Right renal pelvis (tissue), 4 donors: ENCODE measurements at places on chromosomes 12 and 14. TPM values are rescaled to one million over a fixed set of nuclear protein-coding genes. Genes with fewer than 3 reads are reported as not detected.

OR11H12 gene
- polyA plus RNA-seq, result not detected

ESR2 gene
- polyA plus RNA-seq, result 0.84 TPM

NOXRED1 gene
- 1.6 TPM for polyA plus RNA-seq

KLRD1 gene
- 0.22 TPM for polyA plus RNA-seq

CCDC38 gene
- polyA plus RNA-seq, result 0.49 TPM

MARS1 gene
- 107 TPM for polyA plus RNA-seq

NFATC4 gene
- 61.6 TPM for polyA plus RNA-seq

ERBB3 gene
- 92.9 TPM for polyA plus RNA-seq

SRRM4 gene
- 0.10 TPM for polyA plus RNA-seq

OASL gene
- 0.21 TPM for polyA plus RNA-seq

FAM181A gene
- polyA plus RNA-seq, result not detected

DPF3 gene
- polyA plus RNA-seq, result 4.1 TPM

PHLDA1 gene
- 40.8 TPM for polyA plus RNA-seq

GNB3 gene
- 5.0 TPM for polyA plus RNA-seq

RNU4-1 gene
- not detected for polyA plus RNA-seq

AACS gene
- polyA plus RNA-seq, result 24.6 TPM

CLEC4D gene
- polyA plus RNA-seq, result 0.29 TPM

CPNE6 gene
- polyA plus RNA-seq, result 0.03 TPM

APOLD1 gene
- polyA plus RNA-seq, result 9.3 TPM

CD27 gene
- 0.62 TPM for polyA plus RNA-seq

INSM2 gene
- not detected for polyA plus RNA-seq

COX8C gene
- 0.47 TPM for polyA plus RNA-seq

NUDT4 gene
- 170 TPM for polyA plus RNA-seq

KRT80 gene
- polyA plus RNA-seq, result 0.83 TPM

OAS1 gene
- 12.2 TPM for polyA plus RNA-seq

NRIP2 gene
- 40.0 TPM for polyA plus RNA-seq

MGP gene
- polyA plus RNA-seq, result 52.5 TPM

POTEG gene
- 0.07 TPM for polyA plus RNA-seq

MYF5 gene
- not detected for polyA plus RNA-seq

PLEKHG7 gene
- polyA plus RNA-seq, result 0.48 TPM
